ENCODE measurements at places on chromosomes 11 and 22.
A peak's percentile ranks its signal among the peaks of the same experiment; 100 is the strongest.

GRCh38 chr22:23521441-23522113, 58.5 kb downstream of the IGLL1 start:
- DNase-seq: peak; percentile 98

GRCh38 chr11:117062498-117062897, 35.7 kb downstream of the SIK3 start:
- no peak for DNase-seq

DNA sequence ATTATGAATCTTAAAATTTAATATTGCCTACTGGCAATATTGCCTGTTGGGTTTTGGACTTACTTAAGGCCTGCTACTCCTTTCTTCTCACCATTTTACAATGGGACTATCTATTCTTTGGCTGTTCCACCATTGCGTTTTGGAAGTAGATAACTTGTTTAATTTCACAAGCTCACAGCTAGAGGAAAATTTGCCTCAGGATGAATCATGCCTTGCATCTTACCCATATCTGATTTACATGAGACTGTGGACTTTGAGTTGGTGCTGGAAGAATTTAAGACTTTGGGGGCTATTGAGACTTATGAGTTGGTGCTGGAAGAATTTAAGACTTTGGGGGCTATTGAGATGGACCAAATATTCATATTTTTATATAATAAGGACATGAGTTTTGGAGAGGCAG, 662.6 kb downstream of the METTL15 start:
- no peak for DNase-seq

GRCh38 chr22:42280140-42280539, 9.7 kb upstream of the TCF20 start:
- no peak for DNase-seq

- DNase-seq: no peak
Observed at GRCh38 chr22:38700270-38700788, 414 bp downstream of the JOSD1 start.

DNA sequence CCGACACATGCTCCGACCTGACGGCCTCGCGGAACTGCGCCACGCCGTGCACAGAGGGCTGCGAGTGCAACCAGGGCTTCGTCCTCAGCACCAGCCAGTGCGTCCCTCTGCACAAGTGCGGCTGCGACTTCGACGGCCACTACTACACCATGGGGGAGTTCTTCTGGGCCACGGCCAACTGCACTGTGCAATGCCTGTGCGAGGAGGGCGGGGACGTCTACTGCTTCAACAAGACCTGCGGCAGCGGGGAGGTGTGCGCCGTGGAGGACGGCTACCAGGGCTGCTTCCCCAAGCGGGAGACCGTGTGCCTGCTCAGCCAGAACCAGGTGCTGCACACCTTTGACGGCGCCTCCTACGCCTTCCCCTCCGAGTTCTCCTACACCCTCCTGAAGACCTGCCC, 26.8 kb downstream of the TECTA start:
- no peak for DNase-seq

GRCh38 chr22:49705216-49705971, 122.3 kb downstream of the BRD1 start:
- DNase-seq: no peak

GRCh38 chr11:28913883-28914282, 805.7 kb downstream of the METTL15 start:
- no peak for DNase-seq

DNA sequence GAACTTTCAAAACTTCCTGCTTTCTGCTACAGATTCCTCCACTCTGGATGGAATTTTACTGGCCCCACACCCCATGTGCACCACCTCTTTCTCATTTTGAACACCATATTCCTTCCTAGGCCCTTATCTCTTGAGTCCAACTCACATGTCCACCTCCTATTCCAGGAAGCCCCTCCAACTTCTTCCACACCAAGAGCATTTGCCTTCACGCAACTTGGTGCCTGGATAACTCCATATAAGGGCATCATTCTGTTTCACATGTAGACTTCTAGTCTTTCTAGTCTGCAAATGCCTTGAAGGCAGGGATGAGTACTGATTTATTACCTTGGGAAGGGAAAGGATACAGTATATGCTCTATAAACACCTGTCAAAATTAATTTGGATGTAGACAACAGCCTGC, 17.5 kb downstream of the GAB2 start:
- no peak for DNase-seq

DNA sequence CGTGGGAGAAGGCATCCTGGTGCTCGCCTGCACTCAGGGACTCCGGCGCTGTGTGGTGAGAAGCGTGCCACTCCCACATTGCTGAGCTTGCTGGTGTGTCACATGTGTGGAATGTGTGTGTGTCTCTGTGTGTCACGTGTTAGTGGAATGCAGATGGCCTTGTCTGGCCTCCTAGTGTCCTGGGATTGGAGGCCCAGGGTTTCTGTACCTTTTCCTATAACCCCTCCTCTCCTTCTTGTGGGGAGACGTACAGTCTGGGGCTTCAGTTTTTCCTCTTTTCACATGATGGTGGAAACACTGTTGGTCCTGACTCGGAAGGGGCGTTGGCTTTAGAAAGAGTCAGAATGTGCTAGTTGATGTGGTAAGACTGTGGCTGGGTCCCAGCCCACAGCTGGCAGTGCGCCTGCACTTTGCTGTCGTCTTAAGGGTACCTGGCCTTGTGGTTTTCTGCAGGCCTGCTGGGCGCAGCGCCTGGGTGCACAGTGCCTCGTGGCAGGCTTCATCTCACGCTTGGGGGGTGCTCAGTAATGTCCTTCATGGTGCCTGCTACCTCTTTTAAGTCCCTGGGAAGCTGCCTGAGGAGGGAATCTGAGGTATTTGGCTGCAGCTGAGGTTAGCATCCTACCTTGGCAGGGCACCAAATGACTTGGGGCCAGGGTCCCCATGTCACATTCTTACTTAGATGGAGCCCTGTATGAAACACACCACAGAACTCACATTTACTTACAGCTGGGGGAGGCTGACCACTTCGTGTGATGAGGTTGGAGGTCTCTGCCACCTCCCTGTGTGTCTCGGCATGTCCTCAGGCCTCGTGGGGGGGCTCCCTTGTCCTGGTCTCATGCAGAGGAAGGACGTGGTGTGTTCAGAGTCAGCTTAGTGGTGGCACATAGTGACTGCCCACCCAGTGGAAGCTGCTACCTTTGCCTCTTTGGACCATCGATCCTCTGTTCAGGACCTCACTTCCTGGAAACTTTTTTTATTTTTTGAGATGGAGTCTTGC, 61.9 kb downstream of the MED15 start:
- DNase-seq: no peak

- DNase-seq: peak; percentile 85
Observed at GRCh38 chr22:41940832-41941765, 5.9 kb downstream of the CENPM start.

GRCh38 chr11:124036666-124037065, 4.5 kb downstream of the OR10G7 start:
- no peak for DNase-seq

DNA sequence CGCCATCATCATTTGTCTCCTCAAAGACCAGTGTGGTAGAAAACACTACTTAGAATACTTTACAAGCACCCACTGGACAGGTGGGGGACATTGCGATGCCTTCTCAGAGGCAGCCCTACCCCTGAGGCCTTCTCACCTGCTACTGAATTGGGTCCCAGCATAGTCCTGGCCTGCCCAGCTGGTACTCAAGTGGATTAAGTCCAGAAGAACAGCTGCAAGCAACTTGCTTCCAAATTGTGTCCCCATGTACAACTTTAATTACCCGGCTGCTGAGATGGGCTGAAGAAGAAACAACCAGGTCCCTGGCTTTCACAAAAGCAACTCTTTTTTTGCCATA, 12.3 kb downstream of the ABTB2 start:
- DNase-seq: no peak

DNA sequence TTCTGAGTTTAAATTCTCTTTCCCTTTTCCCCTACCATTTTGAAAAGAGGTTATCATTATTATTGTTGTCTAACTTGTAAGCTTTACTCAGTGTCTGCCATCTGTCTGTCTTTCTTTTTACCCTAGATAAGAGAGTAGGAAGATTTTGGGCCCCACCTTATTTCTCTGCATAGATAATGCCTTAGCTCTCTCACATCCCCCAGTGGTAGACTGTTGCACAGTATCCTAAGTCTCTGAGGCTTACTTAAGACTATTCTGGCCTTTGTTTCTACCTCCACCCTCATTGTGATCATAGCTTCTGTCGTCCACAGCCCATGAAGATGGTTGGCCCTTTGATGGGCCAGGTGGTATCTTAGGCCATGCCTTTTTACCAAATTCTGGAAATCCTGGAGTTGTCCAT, 3.6 kb upstream of the OR51L1 start:
- DNase-seq: no peak

DNA sequence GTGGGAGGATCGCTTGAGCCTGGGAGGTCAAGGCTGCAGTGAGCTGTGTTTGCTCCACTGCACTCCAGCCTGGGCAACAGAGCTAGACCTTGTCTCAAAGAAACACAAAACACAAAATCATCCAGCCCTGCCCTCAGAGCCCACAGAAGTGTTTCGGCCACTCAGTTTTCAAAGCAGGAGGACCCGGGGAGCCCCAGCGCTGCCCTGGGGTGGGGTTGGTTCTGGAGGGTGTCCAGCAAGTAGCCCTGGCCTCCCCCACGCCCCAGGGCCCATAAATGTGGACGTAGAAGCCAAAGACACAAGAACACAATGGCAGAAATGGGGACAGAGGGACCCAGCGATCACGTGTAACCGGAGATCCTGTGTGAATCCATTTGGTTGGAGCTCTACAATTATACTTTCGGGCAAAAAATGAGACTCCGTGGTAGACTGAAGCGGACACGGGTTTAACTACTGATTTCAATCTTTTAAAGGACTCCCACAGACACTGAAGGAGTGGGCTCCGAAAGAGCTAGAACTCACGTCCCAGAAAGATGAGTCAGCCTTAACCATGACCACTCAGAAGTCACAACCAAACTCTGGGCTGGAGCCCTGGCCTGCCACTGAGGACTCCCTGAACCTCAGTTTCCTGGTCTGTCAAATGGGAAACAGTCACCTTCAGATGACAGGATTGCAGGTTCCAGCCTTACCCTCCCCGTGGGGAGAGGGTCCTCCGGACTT, 9.0 kb upstream of the CYTH4 start:
- no peak for DNase-seq

DNA sequence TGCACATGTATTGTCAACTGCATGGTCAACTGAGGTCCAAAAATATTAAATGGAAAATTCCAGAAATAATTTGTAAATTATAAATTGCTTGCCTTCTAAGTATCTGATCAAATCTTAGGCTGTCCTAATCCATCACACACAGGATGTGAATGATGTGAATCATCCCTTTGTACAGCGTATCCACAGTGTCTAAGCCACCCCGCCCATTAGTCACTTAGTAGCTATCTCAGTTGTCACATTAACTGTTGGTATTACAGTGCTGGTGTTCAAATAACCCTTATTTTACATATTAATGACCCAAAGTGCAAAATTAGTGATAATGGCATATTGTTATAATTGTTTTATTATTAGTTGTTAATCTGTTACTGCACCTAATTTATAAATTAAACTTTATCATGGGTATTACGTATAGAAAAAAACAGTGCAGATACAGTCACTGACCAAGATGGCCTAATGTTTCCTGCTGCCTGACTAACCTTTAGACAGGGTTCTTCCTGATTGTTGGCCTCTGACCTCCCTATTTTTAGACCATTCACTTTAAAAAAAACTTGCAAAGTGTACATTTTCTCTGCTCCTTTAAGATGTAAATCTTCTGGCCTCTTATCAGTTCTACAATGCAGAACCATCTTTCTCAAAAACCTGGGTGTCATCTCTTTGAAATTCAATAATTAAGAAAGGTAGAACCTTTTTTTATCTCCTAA, 2.9 kb upstream of the SVIP start:
- DNase-seq: no peak

- no peak for DNase-seq
Observed at GRCh38 chr22:24486501-24486921, 8.6 kb upstream of the UPB1 start.

DNA sequence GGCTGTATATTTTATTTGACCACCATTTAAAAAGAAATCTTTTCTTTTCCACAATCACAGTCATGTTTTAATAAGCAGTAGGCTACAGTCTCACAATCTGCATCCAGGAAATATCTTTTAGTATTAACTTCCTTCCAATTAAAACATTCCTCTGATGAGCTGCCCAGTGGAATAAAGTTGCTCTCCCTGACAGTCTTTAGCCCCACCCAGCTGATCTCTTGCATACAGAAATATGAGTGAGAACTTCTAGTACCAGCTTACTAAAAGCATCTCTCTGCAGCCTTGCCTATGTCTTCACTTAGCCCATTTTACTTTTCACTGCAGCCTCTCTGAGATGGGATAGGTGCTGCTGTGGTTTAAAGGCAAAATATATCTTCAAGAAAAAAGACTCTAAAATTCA, 143.4 kb upstream of the ANO3 start:
- no peak for DNase-seq

GRCh38 chr11:75351791-75352587, 528 bp upstream of the ARRB1 start:
- no peak for DNase-seq

DNA sequence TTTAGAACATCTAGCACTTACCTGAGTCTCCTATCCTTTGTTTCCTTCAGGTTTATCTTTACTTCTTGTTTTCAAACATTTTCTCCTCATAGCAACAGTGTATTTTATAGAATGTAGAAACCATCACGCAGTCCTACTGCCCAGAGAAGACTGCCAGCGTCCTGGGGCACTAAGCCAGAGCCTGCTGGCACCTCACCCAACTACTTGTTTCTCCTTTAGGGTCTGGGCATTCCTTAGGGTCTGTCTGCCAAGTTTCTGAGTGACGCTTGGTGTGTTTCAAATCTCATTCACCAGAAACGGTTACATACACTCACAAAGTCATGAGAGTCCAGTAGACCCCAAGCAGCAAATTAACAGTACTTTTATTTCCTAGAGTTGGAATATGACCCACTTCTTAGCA, 49.6 kb upstream of the SLC25A1 start:
- DNase-seq: no peak

All from mesothelial cell of epicardium (in vitro differentiated cells).